ENCODE measurements at places on chromosomes 6 and 20. TPM values are rescaled to one million over a fixed set of nuclear protein-coding genes. Genes with fewer than 3 reads are reported as not detected.

DNA sequence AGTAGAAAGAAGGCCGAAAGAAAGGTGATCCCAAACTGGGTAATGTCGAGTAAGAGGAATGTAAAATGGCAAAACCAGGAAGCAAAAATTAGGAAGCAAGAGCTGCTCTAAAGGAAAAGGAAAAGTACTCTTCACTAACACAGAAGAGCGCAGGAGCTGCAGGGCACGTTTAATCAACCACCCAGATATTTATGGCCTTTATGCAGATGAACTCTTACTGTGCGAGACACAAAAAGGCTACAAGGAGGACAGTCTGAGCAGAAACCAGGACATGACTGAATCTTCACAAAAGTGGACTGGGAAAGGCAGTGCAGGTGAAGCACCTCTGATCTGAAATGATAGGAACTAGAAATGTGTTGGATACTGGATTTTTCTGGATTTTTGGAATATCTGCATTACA lies 15.2 kb upstream of the PRR18 start:
- no peak for DNase-seq

Gene TRIM31
- polyA plus RNA-seq: 6.4 TPM

DNA sequence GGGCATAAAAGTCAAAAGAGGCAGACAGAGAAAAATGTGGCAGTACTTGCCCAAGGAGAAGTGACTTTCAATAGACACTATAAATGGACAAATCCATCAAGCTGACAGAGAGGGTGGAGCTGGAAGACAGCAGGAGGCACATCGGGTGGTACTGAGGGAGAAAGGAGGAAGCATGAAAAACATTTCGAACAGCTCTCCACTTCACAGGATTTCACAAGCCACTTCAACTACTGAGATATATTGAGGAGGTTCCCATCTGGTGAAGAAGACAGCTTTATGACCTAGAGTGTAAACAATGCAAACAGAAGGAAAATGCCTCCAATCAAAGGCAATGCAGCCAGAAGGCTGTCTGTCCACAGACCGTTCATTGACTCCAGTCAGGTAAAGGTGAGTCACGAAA lies 259.4 kb upstream of the ECI2 start:
- no peak for DNase-seq

GRCh38 chr6:15622045-15622740 lies 40.6 kb downstream of the DTNBP1 start:
- no peak for DNase-seq

Gene PCED1A
- polyA plus RNA-seq: 20.8 TPM

Gene ZNF335
- 25.3 TPM for polyA plus RNA-seq

GRCh38 chr6:56499095-56499494 lies 143.6 kb downstream of the DST start:
- no peak for DNase-seq

Gene SYCP2L
- polyA plus RNA-seq: 5.4 TPM

Gene ZNF391
- polyA plus RNA-seq: 13.1 TPM

DNA sequence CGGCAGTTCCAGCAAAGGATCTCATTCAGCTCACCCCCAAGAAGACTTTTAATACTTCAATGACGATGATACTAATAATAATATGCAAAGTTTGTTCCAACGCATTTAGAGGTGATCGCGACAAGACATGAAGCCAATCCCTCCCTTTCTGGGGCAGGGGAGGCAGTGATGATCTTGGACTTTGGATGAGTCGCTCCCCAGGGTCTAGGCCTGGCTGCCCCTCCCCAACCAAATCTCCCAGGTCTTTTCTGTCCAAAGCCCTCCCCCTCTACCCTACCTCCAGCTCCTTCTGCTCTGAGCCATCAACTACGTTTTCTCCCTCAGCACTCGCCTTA lies 33.9 kb downstream of the HLA-A start:
- DNase-seq: no peak

Gene HFE
- polyA plus RNA-seq: 4.8 TPM

GRCh38 chr6:139494376-139494990 lies 120.0 kb upstream of the CITED2 start:
- DNase-seq: no peak

Gene RAD21L1
- polyA plus RNA-seq: 12.1 TPM

Gene WFDC2
- 37.6 TPM for polyA plus RNA-seq

Gene CCN6
- 6.8 TPM for polyA plus RNA-seq

- no peak for DNase-seq
Measured at GRCh38 chr20:2400290-2400689, 19.6 kb downstream of the TGM6 start.

DNA sequence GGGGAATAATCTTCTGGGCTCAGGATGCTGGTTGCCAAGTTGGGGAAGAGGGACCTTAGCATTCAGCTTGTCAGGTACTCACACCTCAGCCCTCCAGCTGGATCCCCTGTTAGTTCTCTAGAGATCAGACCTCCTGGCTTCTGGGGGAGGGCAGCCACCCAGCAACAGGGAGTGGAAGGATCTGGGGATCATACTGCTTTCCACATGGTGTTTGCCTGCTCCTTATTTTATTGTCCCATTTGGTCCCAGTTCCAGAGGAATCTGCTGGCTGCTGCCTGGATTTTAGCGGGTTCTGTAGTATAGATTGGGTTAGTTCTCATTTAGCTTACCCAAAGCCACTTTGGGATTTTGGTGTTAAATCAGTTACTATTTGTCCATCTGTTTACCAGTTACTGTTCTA lies 29.3 kb downstream of the KAT14 start:
- DNase-seq: no peak

Gene PPIL6
- 54.6 TPM for polyA plus RNA-seq

- no peak for DNase-seq
Measured at GRCh38 chr6:52745764-52746201, 17.5 kb downstream of the GSTA2 start.

Gene DZANK1
- polyA plus RNA-seq: 11.6 TPM

DNA sequence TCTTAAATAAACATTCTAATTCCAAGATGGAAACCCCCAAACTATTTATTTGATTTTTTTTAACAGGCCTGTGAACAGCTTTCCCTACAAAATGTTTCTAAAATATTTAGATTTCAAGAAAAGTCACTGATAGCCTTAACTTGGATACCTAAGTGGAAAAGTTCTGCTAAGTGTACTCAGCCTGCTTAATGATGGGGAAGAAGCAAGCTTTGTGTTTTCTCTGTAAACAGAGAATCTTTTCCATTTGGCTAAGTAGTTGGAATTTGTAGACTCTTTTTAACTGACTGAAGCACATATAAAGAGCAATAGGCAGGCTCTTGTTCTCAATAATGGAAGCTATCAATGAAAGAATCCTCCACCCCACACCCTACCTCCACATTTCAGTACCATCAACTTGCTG lies 108.2 kb downstream of the KIF6 start:
- no peak for DNase-seq

- DNase-seq: no peak
Measured at GRCh38 chr6:150499882-150500312, 99.8 kb upstream of the PLEKHG1 start.

Gene GABRR1
- polyA plus RNA-seq: 3.4 TPM

GRCh38 chr20:4252005-4252404 lies 236.6 kb upstream of the RNF24 start:
- no peak for DNase-seq

DNA sequence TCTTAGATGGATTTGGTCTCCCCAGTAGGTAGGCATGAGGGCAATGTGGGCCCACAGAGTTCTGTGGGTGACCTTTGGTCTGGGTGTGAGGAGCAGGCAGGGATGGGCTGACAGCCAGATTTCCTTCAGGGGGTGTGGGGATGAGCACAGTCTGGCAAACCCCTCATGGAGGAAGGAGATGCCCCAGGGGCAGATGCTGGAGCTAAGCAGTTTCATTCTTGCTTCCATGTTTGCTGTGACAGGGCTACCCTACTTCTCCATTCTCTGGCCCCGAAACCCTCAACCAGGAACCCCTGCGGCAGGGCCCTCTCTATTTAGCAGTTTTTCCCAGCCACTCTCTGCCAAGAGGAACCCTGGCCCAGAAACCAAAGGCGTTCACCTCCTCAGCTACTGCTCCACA lies 40.4 kb downstream of the GCLC start:
- DNase-seq: no peak

DNA sequence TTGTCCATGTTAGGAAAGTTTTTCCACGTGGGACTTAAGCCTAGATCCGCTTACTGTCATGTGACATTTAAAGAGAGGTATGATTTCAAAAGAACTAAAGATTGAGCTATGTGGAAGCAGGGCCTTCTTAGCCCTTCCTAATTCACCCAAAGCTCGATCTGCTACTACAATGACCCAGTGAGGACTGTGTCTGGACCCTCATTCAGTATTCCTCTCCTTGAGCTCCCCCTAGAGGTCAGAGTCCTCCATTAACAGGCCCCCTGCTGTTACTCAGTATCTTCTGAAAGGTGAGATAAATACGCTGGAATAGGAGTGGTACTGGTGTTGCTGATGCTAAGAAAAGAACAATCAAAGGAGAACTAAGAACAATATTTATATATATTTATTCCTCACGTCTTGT lies 414.0 kb downstream of the GJA1 start:
- peak; percentile 74 for DNase-seq

- peak; percentile 23 for DNase-seq
Measured at GRCh38 chr6:17932330-17932852, 55.0 kb downstream of the KIF13A start.

DNA sequence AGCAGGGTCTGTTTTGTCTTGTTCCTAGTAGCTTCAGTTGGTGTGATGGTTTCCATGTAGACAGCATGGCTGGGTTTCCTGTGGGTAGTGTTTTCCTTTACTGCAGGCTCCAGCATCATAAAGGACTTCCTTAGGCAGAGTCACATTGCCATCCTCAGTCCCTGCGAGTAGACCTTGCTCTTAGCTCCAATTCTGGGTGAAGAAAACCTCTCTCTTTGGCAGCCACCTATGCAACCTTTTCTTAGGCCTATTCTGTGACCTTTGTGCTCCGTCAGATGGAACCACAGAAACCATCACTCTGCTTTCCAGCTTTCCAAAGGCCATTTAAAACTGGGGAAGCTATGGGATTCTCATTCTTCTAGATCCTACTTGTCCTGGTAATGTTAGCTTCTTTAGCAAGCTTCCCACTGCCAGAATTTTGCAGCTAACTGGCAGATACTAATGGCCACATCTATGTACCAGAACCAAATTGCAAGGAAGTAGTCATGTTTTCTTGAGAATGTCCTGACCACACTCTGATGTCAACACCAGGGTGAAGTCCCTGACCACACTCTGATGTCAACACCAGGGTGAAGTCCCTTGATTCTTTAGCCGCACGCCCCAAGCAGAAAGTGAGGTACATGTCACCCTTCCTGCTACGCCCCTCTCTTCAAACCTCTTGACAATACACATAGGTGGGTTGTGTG lies 646.6 kb upstream of the HS3ST5 start:
- DNase-seq: no peak

GRCh38 chr20:38859070-38859690 lies 53.7 kb downstream of the PPP1R16B start:
- DNase-seq: no peak

- peak; percentile 84 for DNase-seq
Measured at GRCh38 chr6:29702519-29703103, 20.6 kb upstream of the HLA-F start.

DNA sequence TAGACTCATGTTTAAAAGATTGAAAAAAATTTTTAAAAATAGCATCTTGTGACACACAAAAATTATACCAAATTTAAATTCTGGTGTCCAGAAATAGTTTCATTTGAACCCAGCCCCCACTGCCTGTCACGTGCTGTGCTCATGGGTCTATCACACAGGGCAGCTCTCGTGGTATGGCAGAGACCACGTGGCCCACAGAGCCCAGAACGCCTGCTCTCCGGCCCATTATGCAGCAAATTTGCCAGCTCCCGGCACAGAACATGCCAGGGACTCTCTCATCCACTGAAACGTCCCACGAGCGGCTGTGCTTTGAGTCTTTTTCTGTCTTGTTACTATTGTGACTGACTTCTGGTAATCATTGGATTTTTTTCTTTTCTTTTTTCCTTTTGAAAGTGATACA lies 224.3 kb downstream of the TTLL2 start:
- DNase-seq: peak; percentile 75

Gene PRDM1
- 3.3 TPM for polyA plus RNA-seq

DNA sequence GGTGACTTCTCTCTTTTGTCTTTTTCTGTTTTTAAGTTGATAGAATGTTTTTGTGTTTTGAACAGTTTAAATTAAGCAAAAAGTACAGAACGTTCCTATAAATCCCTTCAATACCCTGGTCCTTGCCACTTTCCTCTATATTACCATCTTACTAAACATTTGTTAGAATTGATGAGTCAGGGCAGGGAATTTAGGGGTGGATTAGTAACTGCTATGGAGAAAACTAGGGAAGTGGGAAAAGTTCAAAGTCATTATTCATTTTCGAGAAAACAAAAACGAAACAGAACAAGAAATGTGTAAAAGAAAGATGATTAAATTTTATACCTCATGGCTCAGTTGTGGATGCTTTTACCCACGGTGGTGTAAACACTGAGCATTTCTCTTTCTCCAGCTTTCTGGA lies 240.4 kb upstream of the SULF2 start:
- DNase-seq: no peak

Gene KCNQ5
- polyA plus RNA-seq: 0.73 TPM

- DNase-seq: no peak
Measured at GRCh38 chr6:150702675-150703074, 103.0 kb downstream of the PLEKHG1 start.

DNA sequence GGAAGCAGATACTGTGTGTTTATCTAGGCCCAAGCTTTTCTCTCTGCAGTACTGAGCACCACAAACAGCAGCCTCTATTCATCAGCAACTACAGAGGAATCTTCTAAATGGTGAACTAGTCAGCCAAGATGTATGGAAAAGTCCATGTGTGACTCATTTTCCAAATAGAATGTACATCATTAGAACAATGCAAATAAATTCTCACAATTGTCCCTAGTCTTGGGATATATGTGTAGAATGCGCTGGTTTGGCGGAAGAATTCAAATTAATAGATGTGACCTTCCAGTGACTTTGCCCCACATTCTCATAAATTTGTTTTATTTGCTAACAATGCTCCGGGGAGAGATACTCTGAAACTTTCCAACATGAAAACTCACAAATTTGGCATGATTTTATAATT lies 436.2 kb downstream of the CBLN4 start:
- DNase-seq: no peak

- no peak for DNase-seq
Measured at GRCh38 chr6:1873781-1874180, 264.1 kb downstream of the FOXC1 start.

- DNase-seq: peak; percentile 77
Measured at GRCh38 chr6:132298344-132298949, 102.8 kb downstream of the MOXD1 start.

Gene NHLRC1
- polyA plus RNA-seq: 2.1 TPM

DNA sequence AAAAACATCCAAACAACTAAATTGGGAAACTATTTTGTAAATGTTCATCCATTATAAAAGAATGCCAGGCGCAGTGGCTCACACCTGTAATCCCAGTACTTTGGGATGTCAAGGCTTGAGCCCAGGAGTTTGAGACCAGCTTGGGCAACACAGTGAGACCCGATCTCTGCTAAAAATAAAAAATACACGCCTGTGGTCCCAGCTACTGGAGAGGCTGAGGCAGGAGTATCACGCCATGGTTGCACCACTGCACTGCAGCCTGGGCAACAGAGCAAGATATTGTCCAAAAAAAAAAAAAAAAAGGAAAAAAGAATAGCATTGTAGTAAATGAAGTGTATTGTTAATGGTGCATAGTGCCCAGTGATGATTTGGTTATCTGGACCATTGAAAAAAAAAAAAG lies 38.7 kb downstream of the FKBP5 start:
- no peak for DNase-seq
